DMS153 (cell line): ENCODE measurements at places on chromosomes 12 and 14.
A peak's percentile ranks its signal among the peaks of the same experiment; 100 is the strongest.

GRCh38 chr12:71201136-71201679 is 43.4 kb upstream of the TSPAN8 start:
- DNase-seq = peak; percentile 47

DNA sequence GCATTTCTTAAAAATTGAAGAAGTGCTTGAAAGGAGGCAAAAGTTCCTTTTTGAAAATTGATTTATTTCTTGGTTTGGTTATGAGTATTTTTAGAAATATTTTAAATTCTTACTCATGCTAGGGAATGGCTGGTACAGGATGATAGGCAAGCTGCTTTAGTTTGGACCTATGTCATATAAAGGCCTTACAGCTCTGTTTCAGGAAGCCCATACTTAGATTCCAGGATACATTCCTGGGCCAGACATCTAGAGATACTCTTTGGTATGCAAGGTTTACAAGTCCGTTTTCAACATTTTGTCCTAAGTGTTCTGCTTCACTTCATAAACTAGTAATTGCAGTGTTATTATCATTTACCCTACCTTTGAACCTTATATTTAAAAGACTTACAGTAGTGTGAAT is 186.8 kb downstream of the FUT8 start:
- DNase-seq = no peak

GRCh38 chr12:8038659-8039114 is 6.2 kb downstream of the FOXJ2 start:
- DNase-seq = peak; percentile 90

DNA sequence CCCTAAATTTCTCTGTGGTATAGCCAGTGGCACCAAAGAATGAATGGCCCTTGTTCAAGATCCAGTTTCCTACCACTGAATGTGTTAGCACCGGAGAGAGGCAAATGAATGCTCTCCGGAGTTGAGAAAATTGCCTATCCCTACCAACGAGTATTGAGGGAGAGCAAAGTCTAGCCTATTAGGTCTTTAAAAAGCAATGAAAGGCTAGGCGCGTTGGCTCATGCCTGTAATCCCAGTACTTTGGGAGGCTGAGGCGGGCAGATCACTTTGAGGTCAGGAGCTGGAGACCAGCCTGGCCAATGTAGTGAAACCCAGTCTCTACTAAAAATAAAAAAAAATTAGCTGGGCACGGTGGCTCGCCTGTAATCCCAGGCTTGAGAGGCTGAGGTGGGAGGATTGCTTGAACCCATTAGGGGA is 898 bp upstream of the RAB15 start:
- DNase-seq = no peak

DNA sequence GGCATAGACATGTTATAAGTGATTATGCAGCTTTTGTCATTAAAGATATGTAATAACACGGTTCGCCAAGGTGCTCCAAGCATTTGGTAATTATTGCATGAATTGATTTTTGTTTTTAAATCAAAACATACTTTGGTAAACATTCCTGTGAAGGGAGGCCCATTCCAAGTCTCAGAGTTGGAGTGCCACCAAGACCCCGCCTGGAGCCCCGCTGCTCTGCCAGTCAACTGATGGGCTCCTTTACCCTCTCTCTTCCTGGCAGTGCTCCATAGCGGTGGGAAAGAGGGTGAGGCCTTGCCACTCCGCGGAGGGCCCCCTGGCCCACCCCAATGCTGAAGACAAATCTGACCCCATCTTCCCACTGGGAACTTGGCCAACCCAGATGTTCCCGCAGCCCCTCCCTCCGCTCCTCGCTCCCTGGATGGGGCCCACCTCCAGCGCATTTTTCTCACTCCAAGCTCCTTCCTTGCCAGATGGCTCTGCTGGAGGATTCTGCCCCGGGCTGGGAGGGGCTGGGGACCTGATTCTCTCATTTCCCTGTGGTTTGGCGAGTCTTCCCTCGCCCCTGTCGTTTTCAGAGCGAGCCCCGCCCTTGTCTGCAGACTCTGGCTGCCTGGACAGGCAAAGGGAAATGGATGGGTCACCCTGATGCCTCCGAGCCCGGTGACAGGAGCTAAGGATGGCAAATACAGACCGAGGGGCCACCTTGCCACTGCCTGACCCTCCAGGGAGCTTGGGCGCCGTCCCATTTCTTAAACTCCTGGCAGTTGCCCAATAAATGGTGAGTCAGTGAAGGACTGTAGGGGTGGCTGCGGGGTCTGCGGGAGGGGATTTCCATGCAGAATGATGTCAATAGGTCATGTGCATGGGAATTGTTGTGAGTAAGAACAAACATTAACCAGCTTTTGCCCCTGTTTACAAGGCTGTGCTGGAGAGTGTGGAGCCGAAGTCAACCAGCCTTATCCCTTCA is 9.2 kb upstream of the PAPLN start:
- no peak for DNase-seq

GRCh38 chr12:89882050-89882449 is 173.4 kb upstream of the ATP2B1 start:
- DNase-seq = no peak

DNA sequence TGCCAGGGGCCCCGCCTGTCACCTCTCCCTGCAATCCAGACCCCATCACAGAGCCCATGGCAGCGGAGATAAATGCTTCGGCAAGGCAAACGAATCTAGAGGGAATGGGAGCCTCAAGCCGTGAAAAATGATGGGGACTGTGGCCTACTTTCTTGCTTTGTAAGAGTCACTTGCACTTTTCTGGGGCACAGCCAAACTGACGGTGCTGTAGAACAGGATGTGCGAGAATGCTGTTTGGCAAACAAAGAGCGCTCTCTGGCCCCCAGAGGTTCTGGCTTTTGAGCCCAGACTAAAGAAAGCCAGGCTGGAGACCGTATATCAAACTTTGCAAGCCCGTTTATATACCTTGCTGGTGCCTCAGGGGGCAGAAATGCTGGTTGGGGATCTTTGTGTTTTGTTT is 108.7 kb downstream of the CACNA1C start:
- no peak for DNase-seq

DNA sequence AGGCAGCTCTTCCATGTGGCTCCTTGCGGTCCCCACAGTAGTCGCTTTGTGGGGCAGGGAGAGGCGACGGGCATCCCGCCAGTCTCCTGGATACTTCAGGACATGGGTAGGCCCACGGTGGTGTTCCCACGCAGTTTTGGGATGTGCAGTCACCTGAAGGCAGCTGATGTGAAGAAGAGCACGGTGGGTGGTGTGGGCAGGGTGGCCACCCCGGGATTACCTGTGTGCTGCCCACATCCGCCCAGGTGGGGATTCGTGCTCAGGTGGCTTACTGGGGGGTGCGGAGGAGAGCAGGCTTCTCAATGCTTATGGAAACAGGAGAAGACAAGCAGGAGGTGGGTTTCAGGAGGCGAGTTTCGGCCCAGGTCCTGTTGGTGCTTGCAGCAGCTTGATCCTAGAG is 28.4 kb upstream of the TDRD9 start:
- DNase-seq = no peak

DNA sequence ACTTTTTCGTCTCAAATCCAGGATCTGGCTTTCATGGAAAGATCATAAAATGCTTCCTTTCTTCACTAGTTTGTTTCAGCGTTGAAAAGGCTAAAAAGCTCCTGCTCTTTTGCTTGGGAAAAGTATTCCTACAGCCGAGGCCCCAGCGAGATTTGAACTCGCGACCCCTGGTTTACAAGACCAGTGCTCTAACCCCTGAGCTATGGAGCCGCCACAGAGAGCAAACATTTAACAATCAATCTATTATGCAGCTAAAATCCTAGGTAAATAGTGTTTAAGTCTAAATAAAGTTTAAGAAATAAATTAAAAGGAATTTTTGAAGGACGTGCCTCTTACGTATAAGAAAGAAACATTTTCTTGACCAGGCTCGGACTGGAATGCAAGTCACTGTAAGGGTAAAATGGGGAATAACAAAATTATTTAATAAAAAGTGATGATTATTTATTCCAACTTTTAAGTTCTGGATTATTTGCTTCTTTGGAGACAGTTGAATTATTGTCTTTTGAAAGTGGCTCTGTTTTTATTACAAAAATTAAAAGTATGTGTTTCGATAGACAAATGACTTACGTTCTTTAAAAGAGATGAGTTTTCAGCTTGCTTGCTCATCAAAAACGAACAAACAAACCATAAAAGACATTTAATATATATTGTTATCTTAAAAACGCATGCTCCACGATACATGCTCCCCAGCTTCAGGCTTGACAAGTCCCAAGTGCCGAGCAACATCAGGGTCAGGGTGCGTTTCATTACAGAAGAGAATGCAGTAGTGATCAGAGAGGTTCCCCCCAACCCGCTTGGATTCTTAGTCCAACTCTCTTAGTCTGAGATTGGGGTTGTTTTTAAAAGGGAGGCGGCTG is 10.2 kb downstream of the OR6S1 start:
- DNase-seq = no peak

DNA sequence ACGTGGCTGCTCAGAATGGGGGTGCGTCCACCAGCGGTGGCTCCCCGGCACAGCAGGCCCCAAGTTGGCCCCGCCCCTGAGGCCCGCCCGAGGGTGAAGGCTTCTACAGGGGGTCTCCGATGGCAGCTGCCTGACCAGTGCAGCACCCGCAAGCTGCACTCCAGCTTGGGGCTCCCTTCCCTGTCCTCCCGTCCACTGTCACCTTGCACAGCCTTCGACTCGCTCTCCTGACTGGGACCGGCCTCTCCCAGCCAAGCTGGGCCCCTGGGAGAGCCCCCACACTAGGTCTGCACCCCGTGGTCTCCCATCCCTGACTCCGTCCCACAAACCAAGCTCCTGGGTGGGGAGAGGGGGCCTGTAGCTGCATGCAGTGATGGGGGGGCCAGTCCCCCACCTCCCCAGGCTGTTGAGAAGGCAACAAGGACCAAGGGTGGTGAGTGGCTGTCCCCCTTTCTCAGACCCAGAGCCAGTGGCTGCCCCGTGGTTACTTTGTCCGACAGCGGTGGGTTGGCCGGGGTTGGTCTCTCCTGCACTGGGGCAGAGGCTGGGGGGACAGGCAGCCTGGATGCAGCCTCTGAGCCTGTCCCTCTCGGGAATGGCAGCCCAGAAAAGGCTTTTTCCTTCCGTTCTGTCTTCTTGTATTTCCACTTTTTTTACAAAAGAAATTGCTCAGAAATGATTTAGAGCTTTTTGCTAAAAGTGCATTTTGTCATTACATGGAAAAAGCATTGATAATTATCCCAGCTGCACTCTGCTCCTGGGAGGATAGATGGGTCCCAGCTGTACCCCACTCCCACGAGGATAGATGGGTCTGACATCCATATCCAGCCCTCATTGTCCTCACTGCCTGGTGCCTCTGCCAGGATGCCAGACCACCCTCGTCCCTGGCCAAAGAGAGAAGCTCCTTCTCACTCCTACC is 217.0 kb downstream of the KIF26A start:
- no peak for DNase-seq

- DNase-seq = no peak
Observed at GRCh38 chr12:4256043-4256826, 17.3 kb upstream of the CCND2 start.

DNA sequence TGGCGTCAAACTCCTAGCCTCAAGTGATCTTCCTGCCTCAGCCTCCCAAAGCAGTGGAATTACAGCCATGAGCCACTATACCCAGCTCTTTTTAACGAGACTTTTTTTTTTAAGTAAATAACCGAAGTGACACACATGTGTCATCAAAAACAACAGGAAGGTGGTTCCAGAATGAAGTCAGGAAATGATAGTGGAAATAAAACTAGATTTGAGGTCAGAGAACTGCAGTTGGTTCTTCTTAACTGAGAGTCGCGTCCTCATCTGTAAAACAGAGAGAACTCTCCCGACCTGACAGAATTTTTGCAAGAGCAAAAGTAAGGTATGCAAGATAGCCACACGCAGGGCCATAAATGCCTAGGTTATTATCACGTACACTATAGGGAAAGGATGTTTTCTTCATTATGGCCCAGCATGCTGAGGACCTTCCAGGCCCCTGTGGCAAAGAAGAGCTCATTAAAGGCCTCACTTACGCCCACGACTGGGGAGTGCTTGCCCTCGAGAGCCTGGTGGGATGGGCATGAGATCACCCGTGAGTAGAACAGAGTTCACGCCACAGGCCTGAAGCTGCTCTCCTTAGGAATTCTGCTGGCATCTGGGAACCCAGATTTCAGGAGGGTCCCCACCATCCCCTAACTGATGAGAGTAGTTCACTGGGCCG is 67.2 kb downstream of the SCARB1 start:
- no peak for DNase-seq

GRCh38 chr12:100652488-100652887 is 79.0 kb downstream of the GAS2L3 start:
- no peak for DNase-seq

DNA sequence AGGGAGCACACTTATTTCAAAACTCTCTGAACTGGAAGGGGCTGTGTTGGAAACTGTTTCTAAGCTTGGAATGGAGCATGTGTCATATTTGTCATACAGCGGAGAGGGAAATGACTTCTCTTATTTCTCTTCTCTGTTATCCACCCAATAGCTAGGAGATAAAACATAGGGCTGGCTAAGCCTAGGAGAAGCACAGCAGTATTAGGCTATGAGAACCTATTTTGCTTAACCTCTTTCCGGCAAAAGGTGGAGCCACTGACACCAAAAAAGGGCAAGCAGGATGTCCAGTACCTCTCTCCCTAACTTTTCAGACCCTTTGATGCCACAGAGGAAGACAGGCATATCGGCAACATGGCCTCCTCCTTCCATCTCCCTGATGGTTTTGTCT is 148.3 kb downstream of the CRADD start:
- DNase-seq = no peak

DNA sequence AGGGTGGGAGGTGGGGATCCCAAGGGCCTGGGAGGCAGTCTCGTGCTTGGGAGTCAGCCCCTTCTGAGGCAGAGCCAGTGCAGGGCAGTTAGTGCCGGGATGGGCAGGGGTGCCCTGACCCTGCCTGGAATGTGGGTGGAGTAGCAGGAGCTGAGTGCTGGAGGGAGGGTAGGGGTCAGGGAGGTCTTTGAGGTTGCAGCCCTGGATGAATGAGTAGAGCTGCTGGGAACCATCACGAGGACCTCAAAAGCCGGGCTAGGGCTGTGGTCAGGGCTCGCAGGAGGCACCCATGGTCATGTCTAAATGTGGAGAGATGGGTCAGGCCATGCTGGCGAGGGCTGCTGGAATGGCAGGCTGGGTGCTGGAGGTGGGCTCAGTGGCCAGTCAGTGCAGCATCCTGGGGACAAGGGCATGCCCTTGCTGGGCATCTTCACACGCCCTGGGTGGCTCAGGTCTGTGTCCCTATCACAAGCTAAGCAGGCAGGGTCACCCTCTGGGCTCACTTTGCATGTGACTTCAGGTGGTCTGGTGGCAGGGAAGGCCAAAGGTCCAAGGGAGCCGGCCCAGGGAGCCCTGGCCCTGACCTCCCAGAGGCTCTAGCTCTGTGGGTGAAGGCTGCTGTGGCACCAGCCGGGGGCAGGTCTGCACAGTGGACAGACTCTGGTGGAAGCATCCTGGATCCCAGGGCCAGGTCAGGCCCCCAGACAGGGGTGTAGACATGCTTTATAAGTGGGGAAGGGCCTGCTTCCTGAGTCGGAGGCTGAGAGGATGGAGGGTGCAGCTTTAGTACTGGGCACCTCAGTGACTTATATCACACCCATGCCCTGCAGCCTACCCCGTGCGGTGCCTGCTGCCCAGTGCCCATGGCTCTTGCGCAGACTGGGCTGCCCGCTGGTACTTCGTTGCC is 24.5 kb downstream of the PAPLN start:
- no peak for DNase-seq

DNA sequence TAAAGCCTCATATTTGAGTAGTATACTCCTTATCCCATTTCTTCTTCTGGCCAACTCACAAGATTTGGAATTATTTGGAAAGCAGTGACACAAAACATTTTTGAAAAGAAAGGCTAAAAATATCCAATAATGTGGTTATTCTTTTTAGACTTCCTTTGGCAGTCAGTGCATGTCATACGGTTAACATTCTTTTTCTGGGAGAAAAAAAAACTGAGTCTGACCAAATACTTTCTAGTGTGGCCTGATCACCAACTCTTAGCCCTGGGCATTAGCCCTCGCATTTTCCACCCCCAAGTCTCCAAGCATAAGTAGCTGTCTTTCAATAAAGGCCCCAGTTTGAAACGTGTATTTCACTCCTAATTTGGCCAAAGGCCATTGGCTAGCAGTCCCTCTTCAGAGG is 5.9 kb downstream of the RASSF3 start:
- DNase-seq = no peak
